ENCODE measurements at places on chromosomes 5 and 9.
A peak's percentile ranks its signal among the peaks of the same experiment; 100 is the strongest.

DNA sequence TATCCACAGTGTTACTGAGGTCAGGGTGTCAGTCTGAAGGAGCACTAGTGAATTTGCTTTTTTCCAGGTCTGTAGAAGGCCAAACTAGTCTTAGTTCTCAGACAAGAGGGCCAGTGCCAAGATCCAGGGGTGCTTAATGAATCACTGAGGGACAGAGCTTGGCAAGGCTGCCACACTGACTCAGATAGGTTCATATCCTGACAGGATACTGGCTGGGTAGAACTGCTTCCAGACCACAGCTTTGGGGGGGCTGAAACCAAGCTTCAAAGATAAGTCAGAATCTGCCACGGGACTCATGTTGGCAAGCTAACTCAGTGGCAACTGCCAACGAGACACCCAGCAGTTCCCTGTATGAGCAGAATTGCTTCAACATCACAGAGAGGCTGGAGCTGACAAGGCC, 1125.4 kb downstream of the EFNA5 start:
- no peak for DNase-seq

- no peak for DNase-seq
These were observed 139.5 kb downstream of the BARX1 start for GRCh38 chr9:93815677-93816076.

- peak; percentile 55 for DNase-seq
These were observed at the start of gene FGF10 for GRCh38 chr5:44389090-44389822. Gene FGF10, minus strand, starts transcription at chr5:44389420. Its CDS starts 738 bp downstream, at chr5:44388682.

- DNase-seq = no peak
These were observed 69.2 kb downstream of the ANXA2R start for GRCh38 chr5:42970636-42971559.

DNA sequence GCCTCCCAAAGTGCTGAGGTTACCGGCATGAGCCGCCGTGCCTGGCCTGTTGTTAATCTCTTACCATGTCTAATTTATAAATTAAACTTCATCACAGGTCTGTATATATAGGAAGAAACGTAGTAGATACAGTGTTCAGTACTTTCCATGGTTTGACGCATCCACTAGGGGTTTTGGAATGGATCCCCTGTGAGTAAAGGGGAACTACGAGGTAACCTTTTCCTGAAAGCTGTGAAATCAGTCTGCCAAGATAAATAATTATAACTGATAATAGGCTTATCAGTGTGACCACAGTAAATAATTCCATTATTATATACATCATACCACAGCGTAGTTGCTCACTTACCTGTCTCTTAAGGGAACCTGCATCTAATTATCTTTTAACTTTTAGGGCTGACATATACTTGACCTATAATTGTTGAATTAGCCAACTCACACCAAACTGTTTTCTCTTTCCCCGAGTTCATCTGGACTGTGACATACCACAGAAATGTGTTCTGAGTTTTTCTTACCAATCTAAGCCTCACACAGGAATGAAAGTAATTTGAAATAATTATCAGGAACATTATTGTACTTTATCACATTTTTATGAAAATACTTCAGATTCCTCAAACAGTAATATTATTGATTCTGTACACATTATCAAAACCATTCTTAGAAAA, 42.9 kb downstream of the DAPK1 start:
- DNase-seq = no peak

GRCh38 chr9:89788434-89788833, 183.6 kb downstream of the GADD45G start:
- no peak for DNase-seq

DNA sequence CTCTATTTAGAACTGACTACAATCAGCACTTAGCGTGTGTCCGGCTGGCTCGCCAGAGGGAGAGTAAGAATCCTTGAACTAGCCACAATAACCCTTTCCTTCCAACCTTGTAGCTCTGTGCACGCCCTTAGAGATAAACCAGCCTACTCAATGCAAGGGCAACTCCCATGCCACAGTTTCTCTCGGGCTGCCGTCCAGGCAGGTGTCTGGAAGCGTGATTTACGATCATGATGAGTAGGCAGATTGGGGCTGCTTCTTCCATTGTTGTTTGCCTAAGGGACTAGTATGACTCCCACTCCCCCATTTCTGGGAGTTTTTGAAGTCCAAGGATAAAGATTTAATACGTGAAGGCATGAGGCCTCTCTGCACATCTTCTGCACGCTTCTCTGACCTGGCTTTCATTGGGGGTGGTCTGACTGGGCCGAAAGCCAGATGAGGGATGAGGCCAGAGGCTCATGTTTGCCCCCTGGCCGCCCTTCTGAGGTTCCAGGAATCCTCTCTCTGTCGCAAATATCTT, 134.0 kb upstream of the MYO10 start:
- DNase-seq = no peak

- no peak for DNase-seq
These were observed 139.2 kb downstream of the GABBR2 start for GRCh38 chr9:98569491-98569890.

DNA sequence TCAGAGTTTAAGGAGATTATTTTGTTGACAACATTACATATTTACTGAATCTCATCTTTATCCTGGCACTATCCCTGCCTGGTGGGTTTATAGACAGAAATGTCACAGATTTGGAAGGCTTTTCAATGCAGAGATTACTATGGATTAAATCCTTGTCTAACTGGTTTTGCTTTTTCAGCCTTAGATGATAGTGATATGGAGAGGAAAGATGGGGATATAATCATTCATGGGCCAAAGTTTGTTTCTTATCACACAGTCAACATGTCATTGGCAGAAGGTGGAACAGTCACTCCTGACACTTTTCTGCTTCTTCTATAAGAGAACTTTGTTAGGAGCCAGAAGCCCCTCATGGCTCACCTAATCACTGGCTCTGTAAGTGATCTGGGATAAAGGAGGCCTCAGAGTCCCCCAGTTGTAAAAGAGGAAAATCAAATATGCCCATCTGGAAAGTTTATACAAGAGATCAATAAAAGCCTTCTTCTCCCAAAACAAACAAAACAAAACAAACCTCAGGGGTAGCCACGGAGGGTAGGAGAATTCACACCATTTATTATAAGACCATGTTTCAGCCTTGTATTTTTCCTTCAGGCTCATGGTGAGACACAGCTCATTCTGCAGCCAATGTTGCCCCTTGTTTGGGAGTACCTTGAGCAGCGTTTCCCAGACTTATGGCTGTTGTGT, 101.2 kb downstream of the PCSK1 start:
- no peak for DNase-seq

GRCh38 chr5:124679578-124680199, 66.8 kb downstream of the ZNF608 start:
- no peak for DNase-seq

DNA sequence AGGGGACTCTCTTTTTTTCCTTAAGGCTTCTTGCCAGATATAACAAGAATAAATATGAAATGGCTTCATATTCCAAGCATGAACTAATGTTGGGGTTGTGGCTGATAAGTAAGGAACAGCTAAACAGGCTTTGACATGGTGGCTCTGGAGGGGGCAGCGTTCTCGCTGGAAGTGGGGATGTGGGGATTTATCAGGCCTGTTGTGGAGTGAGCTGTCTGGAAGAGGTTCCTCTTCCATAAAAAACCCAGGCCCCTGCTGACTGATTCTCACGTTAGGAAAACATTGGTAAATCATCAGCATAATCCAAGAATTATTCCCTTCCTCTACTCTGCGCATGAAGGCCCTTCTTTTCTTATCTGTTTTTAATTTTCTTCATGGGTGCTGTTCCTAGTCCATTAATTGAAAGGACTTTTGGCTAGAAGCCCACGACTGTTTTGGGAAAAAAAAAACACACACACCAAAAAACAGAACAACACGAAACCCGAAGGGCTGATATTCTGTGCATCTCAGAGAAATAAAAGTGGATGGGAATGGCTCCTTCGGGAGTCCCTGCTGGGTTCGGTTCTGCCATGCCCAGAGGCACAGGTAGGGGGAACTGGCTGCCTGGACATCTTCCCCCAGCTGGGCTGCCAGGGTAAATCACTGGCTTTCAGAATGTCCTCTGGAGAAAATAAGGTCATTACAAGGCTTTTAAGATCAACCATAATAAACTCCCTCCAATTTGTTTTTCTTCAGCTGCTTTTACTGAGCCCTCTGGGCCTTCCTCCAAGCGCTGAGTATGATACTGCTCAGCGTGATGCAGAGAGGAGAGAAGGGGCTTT, 297.0 kb downstream of the SLIT3 start:
- no peak for DNase-seq

Measured in NCI-H1105 treated with DMSO at 0.1 percent for 48 hours (cell line).